Uterine smooth muscle cell (primary cell): ENCODE measurements at places on chromosomes 11 and 22. TPM values are rescaled to one million over a fixed set of nuclear protein-coding genes. Genes with fewer than 3 reads are reported as not detected.

FGF19 gene
- not detected in 2 replicates for total RNA-seq

TNNI2 gene
- total RNA-seq = not detected in 2 replicates

PEX16 gene
- total RNA-seq = 27.4 and 30.1 TPM in 2 replicates

WNT7B gene
- total RNA-seq = 0.33 TPM in 1 of 2 replicates, not detected in the other

B3GAT3 gene
- 34.3 and 50.9 TPM in 2 replicates for total RNA-seq

CCDC88B gene
- 1.9 and 2.0 TPM in 2 replicates for total RNA-seq

OR52I1 gene
- not detected in 2 replicates for total RNA-seq

ANO1 gene
- not detected in 2 replicates for total RNA-seq

MRGPRG gene
- total RNA-seq = not detected in 2 replicates

CDHR5 gene
- total RNA-seq = not detected in 2 replicates

MRGPRF gene
- 33.6 and 44.1 TPM in 2 replicates for total RNA-seq

RASSF10 gene
- total RNA-seq = not detected in 2 replicates

MISFA gene
- 1.3 and 1.5 TPM in 2 replicates for total RNA-seq

SCGB1D2 gene
- not detected in 2 replicates for total RNA-seq

FAM111B gene
- 3.5 and 22.4 TPM in 2 replicates for total RNA-seq

TCF20 gene
- total RNA-seq = 31.2 and 32.4 TPM in 2 replicates

JRKL gene
- total RNA-seq = 18.4 and 26.5 TPM in 2 replicates

APOBEC3B gene
- total RNA-seq = 2.4 and 7.5 TPM in 2 replicates

SHISA8 gene
- not detected in 2 replicates for total RNA-seq

LDHAL6A gene
- total RNA-seq = not detected in 2 replicates

SLC17A6 gene
- not detected in 2 replicates for total RNA-seq

BAIAP2L2 gene
- total RNA-seq = 5.1 and 7.2 TPM in 2 replicates

CAPRIN1 gene
- 173 and 215 TPM in 2 replicates for total RNA-seq

TMEM45B gene
- total RNA-seq = not detected in 2 replicates

DSCAML1 gene
- not detected in 2 replicates for total RNA-seq

PARVA gene
- 19.3 and 35.7 TPM in 2 replicates for total RNA-seq

SLC6A5 gene
- not detected in 2 replicates for total RNA-seq

SEPTIN3 gene
- under 0.01 and 0.37 TPM in 2 replicates for total RNA-seq

GLYAT gene
- total RNA-seq = not detected in 2 replicates
